Activated T-cell treated with anti-CD3 and anti-CD28 coated beads, Interleukin-2, amount 50 U/mL, for 72 hours (primary cell): ENCODE measurements at places on chromosomes 1 and 21.

DNA sequence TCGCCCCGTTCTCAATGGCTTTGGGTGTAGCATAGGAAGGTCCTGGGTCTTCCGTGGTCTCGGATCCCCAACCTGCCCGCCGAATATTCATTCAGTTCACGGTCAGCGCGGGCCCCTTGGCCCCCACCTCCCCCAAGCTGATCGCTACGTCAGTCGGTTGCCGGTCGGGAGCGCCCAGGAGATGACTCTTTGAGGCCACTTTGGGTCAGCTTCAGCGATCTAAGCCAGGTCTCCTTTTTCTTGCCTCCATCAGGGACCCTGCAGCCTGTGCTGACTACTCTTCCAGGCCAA lies 12.8 kb downstream of the HLX start:
- DNase-seq: no peak

DNA sequence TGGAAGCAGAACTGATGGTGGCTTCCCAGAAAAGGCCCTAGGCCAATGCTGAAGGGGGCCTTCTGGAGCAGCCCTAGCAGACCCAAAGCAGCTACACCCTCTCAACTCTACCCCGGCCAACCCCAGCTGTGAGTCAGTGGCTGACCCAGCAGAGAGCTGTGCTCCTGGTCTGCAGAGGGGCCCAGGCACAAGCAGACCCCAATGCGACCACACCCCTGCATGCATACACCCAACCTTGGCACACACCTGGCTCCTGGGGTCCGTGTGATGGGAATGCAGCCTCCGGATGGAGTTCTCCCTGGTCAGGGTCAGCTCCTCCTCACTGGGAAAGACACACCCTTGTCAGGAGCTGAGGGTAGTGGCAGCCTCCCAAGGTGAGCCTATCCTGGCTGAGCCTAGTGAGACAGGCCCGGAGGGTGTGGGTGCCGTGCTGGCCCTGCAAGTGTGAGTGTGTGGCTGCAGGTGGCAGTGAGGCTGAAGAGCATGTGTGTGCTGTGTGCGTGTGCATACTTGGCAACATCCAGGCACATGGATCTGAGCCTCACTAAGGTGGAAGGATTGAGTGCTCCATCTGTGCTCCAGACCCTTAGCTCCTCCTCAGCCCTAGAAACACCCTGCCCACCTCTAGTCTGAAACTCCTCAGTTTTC lies 3.9 kb upstream of the ARHGAP30 start:
- DNase-seq: no peak

- DNase-seq: no peak
These were observed 3.2 kb upstream of the TMEM63A start for GRCh38 chr1:225885336-225885735.

DNA sequence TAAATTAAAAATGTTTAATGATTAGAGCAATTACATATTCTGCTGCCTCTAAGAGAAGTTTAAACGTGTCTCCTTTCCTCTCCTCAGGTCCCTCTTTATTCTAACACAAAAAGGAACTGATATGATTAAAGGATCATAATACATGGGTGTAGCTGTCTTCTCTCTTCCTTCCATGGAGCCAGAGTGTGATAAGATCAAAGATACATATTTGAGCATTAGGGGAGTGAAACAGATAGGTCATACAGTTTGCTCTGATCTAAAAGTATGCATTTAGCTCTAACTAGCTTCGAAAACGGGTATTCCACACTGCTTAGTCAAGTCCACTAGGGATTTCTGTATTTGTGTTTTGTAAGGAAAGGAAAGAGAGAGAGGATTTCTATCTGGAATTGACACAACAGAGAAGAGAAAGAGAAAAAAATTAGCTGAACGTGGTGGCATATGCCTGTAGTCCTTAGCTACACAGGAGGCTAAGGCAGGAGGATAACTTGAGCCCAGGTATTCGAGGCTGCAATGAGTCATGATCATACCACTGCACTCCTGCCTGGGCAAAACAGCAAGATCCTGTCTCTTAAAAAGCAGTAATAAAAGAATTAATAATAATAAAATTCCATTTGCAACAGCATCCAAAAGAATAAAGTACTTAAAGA lies 63.1 kb downstream of the CDC42BPA start:
- DNase-seq: no peak

- no peak for DNase-seq
These were observed 281.2 kb upstream of the PLXNA2 start for GRCh38 chr1:208525417-208525816.
